ENCODE measurements at places on chromosomes 2 and 18.

DNA sequence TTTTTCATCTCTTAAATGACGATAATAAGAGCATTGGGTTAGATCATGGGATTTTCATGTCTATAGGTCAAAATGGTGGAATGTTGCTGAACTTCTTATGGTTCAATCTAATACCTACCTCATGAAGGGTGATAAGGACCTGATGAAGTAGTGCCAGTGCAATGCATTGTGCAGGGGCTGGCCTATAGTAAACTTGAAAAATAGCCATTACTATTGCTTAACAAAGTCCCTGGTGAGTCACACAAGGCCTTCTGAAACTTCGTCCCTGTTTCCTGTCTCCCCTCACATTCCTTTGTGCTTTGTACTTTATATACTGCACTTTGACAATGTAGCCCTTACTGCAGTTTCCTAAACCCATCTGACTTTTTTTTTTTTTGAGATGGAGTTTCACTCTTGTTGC is 515.9 kb downstream of the SLC4A3 start:
- DNase-seq: peak; percentile 73

- no peak for DNase-seq
These were observed 23.7 kb downstream of the METTL8 start for GRCh38 chr2:171410101-171410500.

DNA sequence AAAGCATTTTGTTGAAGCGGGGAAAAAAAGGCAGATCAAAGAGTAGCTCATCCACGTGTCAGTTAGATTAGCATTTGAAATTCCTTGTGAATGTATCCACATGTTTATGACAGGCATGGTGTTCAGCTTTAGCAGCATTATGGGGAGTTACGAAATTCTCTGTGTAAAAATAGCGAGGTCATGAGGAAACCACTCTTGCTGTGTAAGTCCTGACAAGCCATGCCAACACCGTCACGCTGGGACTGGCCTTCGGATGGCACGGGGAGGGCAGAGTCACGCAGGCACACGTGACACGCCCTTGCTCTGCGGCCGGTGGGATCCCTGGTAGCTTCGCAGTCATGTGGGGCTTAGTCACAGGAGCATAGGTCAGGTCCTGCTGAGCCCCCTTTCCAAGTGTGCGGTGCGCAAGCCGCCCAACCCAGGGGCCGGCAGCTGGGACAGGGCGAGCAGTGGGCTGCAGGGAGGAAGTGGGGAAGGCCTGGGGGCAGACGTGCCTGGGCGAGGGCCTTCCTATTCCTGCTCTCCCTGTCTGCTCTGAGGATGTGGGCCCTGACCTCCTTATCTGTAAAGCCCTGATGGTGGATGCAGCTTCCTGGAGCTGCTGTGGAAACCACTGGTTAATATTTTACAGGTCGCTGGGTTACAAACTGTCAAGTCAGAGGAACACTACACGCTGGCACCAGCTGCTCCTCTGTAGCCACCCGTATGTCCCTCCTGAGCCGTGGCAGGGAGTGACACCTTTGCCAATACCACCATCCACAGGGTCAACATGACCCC is 18.0 kb downstream of the MBP start:
- DNase-seq: peak; percentile 85

- no peak for DNase-seq
These were observed 24.4 kb downstream of the KCTD1 start for GRCh38 chr18:26524002-26524401.

- no peak for DNase-seq
These were observed 14.8 kb upstream of the MLPH start for GRCh38 chr2:237472187-237472712.
